ENCODE measurements at places on chromosomes 5 and 9.

DNA sequence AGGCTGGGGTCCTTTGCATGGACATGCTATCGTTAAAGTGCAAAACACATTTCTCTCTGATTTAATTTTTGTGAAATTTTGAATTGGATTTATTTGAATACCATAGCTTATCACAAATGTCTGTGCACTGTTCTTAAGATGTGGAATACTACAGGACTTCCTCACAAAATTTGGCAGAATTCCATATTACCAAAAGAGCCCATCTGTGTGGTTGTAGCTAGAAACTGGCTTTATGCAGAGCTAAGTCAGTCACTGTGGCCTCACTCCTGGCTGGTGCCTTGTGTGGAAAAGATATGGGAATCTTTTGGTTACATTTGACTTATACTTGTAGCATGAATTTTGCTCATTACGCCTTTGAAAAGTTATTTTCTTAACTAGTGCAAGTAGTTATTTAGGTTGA, 35.5 kb downstream of the ACO1 start:
- no peak overlapping the region for H3K27ac ChIP-seq
- no peaks in the 10 kb centered on the region for H3K27me3 ChIP-seq
- H3K4me3 ChIP-seq = no peak overlapping the region
- H3K36me3 ChIP-seq = peaks cover 63% of the 10 kb centered on the region

DNA sequence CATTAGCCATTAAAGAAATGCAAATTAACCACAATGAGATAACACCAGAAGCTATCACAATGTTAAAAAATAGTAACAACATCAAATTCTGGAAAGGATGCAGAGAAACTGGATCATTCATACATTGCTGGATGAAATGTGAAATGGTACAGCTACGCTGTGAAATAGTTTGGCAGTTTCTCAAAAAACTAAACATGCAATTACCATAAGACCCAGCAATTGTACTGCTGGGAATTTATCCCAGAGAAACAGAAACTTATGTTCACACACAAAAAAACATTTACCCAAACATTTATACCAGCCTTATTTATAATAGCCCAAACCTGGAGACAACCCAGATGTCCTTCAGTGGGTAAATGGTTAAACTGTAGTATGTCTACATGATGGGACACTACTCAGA, 592.9 kb downstream of the ZNF608 start:
- no peak for DNase-seq
- H3K36me3 ChIP-seq = no peaks in the 10 kb centered on the region
- no peak overlapping the region for H3K27ac ChIP-seq
- no peak overlapping the region for H3K4me3 ChIP-seq

GRCh38 chr5:74179179-74179578, 461.3 kb downstream of the ENC1 start:
- no peaks in the 10 kb centered on the region for H3K36me3 ChIP-seq
- no peak overlapping the region for H3K4me3 ChIP-seq

DNA sequence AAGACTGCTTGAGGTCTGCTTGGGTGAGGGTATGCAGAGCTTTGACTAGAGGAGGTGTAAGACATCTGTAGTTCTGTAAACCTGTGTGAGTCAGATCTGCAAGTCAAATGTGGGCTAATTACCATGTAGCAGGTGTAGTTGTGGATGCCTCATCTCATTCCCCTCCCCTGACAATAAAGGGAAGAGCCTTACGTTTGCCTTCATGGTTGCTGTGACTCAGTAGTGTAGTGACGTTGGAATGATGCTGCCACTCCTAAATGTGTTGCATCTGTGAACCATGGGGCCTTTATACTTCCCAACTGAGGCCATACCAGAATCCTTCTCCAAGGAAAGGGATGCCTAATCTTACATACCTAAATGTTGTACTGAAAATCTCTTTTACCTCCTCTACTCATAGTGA, 26.0 kb downstream of the PRDM6 start:
- no peak overlapping the region for H3K4me3 ChIP-seq
- no peaks in the 10 kb centered on the region for H3K36me3 ChIP-seq
- H3K27ac ChIP-seq = no peak overlapping the region
- peaks cover 29% of the 10 kb centered on the region for H3K27me3 ChIP-seq
- H3K4me1 ChIP-seq = no peaks in the 10 kb centered on the region

DNA sequence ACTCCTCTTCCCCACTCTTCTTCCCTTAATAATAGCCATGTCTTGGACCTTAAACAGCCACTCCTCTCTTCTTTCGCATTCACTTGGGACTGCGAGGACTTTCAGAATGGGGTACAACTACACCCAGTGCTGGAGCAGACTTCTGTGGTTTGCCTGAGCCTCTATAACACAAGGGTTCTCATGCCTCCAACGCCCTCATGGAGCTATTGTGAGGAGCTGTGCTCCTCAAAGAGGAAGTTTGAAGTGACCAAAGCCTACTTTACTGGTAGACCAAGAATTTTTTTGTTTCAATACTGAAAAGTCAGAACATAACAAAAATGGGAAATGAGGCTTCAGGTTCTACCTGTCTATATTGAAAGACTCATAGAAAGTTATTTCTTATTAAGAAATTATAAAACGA, 316.4 kb downstream of the PIK3R1 start:
- DNase-seq = no peak
- no peak overlapping the region for H3K4me3 ChIP-seq
- no peaks in the 10 kb centered on the region for H3K36me3 ChIP-seq
- no peaks in the 10 kb centered on the region for H3K4me1 ChIP-seq
- peaks cover 21% of the 10 kb centered on the region for H3K27me3 ChIP-seq

Measured in activated T-cell treated with anti-CD3 and anti-CD28 coated beads, Interleukin-2, amount 50 U/mL, for 24 hours (primary cell).